Foreskin keratinocyte (primary cell): ENCODE measurements at places on chromosomes 1 and 21. TPM values are rescaled to one million over a fixed set of nuclear protein-coding genes. Genes with fewer than 3 reads are reported as not detected.

The TMEM61 gene
- 1.4 and 1.5 TPM in 2 replicates for total RNA-seq

DNA sequence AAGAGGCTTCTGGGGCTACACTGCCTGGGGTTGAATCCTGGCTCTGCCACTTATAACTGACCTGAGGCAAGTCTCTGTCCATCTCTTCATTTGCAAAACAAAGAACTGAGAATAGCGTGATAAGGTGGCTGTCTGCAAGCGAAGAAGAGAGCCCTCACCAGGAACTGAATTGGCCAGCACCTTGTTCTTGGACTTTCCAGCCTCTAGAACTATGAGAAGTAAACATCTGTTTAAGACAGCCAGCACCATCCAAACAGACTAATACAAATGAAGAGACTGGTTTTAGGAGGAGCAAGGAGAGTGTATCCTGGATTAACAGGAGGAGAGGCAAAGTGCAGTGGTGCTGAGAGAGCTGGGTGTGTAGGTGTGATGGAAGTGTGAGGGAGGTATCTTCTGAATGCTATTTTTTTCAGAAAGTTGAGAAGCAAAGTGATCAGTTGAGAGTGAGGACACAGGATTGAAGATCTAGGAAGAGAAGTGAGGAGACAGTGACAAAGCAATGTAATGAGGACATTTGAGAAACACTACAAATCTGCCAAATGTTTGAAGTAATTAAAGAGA, 59.3 kb downstream of the CD58 start:
- DNase-seq: no peak

- DNase-seq: no peak
These were observed 104.2 kb downstream of the COP1 start for GRCh38 chr1:176102768-176103350.

GRCh38 chr1:160006312-160006940, 25.4 kb downstream of the PIGM start:
- peak; percentile 53 for DNase-seq

GRCh38 chr1:57854436-57854835, 430.6 kb upstream of the DAB1 start:
- no peak for DNase-seq

GRCh38 chr1:234643111-234643849, 33.3 kb upstream of the IRF2BP2 start:
- no peak for DNase-seq
